ENCODE measurements at places on chromosomes 4 and X.

DNA sequence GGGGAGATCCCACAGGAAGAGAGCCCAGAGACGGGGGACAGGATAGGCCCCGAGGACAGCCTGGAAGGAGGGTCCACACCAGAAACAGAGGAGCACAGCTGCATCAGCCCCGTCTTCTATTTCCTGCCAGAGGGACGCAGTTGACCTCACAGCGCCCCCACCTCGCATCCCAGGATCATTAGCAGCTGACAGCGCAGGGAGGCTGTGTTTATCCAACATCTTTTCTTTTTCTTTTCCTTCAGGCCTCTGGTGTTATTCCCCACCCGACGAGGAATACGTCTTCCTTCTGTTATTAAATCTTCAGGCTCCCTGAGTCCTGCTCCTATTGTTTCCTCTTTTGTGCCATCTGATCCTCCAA, 75.4 kb downstream of the DCHS2 start:
- DNase-seq, result no peak

DNA sequence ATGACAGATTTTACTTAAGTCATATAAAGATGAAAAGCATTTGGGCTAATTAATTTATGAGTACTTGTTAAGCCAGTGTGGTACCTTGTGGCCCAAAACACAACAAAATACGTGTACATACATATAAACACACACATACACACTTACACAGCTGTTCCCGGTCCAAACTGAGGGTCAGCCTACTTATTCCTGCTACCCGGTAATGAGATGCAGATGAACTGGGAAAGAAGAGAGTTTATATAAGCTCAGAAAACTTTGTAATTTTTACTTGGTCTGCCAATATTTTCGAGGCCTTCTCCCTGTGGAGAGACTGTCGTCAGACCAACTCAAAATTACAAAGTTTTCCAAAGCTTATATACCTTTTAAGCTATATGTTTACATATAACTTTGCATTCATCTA, 25.8 kb upstream of the PBDC1 start:
- no peak for DNase-seq

GRCh38 chr4:187603093-187604025, 392.2 kb upstream of the ZFP42 start:
- DNase-seq, result no peak

- DNase-seq, result no peak
Observed at GRCh38 chrX:18410038-18410437, 15.4 kb upstream of the CDKL5 start.

DNA sequence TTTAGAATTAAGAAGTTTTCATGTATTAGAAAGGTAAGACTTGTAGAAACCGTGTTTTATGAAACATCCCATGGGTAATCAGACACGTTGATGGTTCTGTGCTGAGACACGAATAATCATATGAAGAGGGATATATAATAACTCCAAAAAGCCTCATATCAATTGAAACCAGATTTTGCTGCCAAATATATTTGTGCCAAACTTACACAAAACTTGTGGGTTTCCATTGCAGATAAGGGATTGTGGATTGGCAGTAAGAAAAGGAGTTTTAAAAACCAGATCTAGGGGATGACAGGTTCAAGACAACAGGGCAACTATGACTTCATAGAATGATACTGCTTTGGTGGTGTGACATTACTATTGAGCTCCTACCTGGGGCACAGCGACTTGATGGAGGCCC, 616.1 kb downstream of the BCOR start:
- DNase-seq, result no peak

GRCh38 chrX:153055871-153056749, at the start of gene PNMA3:
Gene PNMA3, plus strand, starts transcription at chrX:153056470. Its CDS starts 586 bp downstream, at chrX:153057056.
- DNase-seq, result no peak

DNA sequence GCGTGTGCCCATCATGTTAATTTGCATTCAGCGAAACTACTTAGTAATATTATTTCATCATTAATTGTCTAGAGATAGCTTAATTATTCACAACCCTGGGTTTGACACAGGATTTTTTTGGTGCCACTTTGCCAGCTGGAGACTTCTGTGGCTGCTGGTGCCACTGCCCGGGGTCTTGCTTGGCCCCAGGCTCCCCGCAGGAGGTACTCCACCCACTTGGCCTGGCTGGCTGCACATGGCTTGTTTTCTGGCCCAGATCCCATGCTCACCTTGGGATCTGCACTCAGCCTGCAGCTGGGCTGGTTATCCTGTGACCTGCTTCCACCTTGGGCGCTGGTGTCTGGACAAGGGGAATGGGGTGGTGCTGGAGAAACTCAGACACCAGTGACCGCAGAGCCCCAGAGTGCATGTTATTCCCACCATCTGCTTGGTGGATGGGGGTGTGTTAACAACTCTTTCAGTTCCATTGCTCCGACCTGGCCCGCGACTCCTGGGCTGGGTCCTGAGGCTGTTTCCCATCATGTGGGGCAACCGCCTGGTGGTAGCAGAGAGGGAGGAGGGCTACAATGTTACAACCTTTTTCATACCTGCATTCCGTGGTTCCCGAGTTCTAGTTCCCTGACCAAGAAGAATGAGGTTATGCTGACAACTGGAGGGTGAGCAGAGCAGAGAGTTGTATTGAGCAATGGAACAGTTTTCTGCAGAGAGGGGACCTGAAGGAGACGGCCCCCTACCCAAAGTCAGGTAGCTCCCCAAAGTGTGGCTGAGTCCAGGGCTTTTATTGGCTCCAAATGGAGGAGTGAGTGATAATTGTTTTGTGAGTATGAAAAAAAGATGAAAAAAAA, 1950.0 kb upstream of the IGFBP7 start:
- DNase-seq, result no peak

DNA sequence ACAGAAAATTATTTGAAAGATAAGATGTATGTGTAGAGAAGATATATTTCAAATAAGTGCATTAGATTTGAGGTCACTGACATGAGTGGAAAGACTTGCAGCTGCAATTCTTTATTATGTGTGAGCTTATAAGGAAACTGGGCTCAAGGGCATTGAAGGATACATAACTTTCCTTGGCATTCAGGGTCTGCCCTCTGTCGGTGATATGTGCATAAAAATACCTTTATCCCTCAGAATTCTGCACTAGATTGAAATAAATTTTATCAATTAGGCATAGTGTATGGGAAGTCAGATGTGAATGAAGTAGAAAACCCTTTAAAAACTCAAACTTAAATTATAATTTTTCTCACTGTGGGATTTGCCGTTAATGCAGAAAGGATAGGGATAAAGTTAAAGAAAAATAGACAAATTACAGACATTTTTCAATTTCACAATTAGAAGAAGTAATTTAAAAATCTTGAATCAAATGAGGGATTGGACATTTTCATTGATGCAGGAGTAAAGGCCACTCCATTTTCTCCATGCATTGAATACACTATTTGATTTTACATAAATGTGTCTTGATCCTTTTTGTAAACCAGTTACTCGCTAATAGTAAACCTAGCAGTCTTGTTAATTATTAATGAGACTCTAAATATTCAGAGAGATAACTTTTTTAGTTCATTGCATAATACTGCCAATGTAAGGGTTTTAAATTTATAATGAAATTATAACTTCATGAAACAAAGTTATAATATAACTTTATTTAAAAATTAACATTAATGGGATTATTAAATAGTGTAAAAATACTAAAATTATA, 21.0 kb upstream of the ETNPPL start:
- DNase-seq, result no peak

DNA sequence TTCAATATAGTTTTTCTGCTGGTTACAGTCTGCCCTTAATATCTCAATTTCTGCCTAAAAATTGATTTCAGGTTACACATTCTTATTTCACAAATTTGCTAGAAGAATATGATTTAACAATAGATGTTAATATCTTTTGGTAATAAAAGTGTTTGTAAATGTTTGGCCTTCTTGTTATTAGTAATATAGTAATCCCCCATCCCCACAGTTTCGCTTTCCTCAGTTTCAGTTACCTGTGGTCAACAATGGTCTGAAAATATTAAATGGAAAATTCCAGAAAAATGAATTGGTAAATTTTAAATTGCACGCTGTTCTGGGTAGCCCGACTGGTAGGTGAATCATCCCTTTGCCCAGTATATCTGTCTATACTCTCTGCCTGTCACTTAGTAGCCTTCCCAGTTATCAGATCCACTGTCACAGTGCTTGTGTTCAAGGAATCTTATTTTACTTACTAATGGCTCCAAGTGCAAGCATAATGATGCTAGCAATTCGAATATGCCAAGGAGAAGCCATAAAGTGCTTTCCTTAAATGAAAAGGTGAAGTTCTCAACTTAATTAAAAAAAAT, 3.5 kb upstream of the BMP2K start:
- DNase-seq, result no peak

GRCh38 chr4:172073590-172073989, 260.4 kb downstream of the GALNTL6 start:
- no peak for DNase-seq

DNA sequence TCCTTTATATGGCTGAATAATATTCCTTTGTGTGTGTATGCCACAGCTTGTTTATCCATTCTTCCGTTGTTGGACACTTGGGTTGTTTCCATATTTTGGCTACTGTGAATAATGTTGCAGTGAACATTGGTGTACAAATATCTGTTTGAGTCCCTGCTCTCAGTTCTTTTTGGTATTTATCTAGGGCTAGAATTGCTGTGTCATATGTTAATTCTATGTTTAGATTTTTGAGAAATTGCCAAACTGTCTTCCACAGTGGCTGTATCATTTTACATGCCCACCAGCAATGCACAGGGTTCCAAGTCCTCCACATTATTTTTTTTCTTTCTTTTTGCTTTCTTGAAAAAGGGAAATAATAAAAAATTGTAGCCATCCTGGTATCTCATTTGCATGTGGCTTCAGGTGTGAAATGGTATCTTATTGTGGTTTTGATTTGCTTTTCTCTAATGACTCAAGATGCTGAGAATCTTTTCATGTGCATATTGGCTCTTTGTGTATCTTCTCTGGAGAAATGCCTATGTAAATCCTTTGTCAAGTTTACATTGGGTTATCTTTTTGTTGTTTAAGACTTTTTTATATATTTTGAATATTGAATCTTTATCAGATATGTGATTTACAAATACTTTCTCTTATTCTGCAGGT, 129.7 kb downstream of the RAPGEF2 start:
- no peak for DNase-seq

Measured in GM12891 (cell line).